ENCODE measurements at places on chromosomes 6 and 20.
A peak's percentile ranks its signal among the peaks of the same experiment; 100 is the strongest.

DNA sequence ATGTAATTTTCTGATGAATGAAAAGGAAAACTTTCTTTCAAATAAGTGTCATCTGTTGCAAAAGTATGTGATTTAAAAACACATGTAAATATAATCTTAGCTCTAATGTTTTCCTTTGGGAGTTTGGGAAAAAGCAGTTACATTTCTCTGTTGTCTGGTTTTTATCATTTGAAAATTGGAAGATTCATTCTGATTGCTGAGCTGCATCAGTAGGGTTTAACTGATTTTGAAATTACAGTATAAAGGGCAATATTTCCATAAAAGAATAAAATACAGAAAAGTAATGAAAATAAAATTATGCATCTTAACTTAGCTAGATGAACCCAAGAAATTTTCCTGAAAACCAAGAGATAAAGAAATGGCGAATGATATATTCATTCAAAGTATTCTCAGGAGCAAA is 57.8 kb downstream of the MAP7 start:
- no peak for DNase-seq

- no peak for DNase-seq
These were observed 109.4 kb downstream of the GRM4 start for GRCh38 chr6:34036357-34037069.

DNA sequence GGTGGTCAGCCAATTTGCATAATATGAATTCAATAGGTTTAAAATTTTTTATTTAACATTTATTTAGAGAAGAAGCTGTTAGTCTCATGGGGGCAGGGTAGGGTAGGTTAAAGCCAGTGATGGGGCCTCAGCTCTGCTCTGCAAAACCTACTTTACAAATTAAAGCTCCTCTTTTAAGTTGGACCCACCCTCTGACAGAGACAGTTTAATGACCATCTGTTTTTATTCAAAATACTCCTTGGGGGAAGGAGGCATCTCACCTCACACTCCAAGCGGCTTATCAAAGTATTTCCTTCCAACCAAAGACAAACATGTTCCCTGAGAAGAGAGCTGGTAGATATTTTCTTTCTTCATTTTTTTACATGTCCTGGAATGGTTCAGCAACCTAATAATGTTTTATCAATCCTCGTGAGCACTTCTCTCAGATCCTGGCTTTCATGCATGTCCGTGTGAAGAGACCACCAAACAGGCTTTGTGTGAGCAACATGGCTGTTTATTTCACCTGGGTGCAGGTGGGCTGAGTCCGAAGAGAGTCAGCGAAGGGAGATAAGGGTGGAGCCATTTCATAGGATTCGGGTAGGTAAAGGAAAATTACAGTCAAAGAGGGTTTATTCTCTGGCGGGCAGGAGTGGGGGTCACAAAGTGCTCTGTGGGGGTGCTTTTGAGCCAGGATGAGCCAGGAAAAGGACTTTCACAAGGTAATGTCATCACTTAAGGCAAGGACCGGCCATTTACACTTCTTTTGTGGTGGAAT is 184.7 kb downstream of the GJA1 start:
- no peak for DNase-seq

DNA sequence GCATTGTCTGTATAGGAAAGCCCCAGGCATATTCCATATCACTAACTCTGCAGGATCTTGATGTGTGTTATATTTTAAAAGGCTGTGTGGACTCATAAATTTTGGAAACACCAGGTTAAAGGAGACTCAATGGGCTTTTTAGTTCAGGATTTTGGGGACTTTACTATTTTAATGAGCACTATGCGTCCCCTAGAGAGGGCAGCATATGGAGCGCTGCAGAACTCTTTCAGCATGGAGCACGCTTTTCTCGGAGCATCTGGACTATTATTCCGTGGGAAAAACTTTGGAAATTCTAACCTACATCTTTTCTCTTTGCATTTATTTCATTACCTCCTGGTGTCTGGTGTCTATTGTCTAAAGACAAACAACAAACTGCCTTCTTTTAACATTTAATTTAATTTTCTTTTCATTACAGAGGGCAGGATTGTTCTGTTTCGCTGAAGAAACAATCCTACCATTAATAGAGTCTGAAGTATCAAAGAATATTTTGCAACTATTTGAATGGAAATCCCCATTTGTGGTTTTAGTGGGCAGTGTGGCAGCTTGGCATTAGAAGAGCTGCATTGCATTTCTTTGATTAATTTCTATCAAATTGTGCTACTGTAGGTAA is 399.9 kb upstream of the HSF2 start:
- DNase-seq, result no peak

- no peak for DNase-seq
These were observed 3.6 kb downstream of the CPNE1 start for GRCh38 chr20:35661053-35661452.

- DNase-seq, result no peak
These were observed 217.9 kb upstream of the ZNF217 start for GRCh38 chr20:53811577-53811976.

- no peak for DNase-seq
These were observed 237.9 kb downstream of the HDGFL1 start for GRCh38 chr6:22807261-22807660.

DNA sequence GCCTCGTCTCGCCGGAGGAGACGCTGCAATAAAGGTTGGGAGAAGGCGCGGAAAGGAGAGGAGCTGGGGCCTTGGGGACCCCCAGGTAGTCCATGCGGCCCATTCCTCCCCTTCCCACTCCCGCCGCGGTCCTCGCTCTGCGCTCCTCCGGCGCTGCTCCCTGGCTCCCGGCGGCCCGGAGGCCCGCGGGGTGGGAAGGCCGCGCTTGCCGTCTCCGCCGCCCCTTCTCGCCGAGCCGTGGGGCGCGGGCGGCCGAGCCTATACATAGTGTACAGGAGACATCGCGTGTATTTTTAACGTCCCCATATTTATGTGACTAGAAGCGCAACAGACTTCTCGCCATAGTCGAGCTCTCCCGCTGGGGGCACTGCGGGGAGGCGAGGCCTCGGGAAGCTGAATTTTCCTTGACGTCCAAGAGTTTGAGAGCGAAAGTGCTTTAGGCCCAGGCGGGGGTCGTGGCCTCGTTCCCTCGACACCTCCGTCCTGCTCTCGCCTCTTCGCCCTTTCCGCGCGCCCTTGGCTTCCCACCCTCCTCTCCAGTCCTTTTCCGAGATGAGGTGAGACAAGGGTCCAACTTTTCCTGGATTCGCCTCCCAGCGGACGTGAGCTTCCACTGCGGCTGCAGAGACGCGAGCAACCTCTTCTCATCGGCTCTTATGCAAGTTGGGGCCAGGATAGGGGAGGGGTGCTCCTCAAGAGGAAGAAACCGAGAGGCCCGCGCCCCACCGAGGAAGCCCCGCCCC is 29.0 kb downstream of the SLC12A5 start:
- peak; percentile 33 for DNase-seq

GRCh38 chr20:35586751-35587425 is 28.7 kb upstream of the SPAG4 start:
- no peak for DNase-seq

GRCh38 chr20:2865101-2865500 is 8.2 kb upstream of the PTPRA start:
- no peak for DNase-seq

GRCh38 chr6:11224252-11224965 is 8.1 kb downstream of the NEDD9 start:
- peak; percentile 76 for DNase-seq

DNA sequence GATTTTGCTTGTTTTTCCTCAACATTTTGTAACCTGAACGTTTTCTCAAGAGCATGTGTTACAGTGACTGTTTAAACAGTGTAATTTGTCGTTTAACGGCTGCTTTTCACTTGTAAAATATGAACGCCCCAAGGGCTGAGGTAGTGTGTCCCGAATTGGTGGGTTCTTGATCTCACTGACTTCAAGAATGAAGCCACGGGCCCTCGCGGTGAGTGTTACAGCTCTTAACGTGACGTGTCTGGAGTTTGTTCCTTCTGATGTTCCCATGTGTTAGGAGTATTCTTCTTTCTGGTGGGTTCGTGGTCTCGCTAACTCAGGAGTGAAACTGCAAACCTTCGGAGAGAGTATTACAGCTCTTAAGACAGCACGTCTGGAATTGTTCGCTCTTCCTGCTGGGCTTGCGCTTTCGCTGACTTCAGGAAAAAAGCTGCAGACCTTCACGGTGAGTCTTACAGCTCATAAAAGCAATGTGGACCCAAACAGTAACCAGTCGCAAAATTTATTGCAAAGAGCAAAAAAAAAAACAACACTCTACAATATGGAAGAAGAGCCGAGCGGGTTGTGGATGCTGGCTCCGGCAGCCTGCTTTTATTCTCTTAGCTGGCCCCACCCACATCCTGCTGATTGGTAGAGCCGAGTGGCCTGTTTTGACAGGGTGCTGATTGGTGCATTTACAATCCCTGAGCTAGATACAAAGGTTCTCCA is 25.1 kb upstream of the TRIM27 start:
- DNase-seq, result no peak

GRCh38 chr6:65350530-65350929 is 356.5 kb downstream of the EYS start:
- DNase-seq, result no peak

GRCh38 chr6:108739496-108740330 is 108.5 kb upstream of the ARMC2 start:
- no peak for DNase-seq

- no peak for DNase-seq
These were observed 201.4 kb upstream of the HDDC2 start for GRCh38 chr6:125503181-125503580.
